ENCODE measurements at places on chromosomes 16 and 17.

DNA sequence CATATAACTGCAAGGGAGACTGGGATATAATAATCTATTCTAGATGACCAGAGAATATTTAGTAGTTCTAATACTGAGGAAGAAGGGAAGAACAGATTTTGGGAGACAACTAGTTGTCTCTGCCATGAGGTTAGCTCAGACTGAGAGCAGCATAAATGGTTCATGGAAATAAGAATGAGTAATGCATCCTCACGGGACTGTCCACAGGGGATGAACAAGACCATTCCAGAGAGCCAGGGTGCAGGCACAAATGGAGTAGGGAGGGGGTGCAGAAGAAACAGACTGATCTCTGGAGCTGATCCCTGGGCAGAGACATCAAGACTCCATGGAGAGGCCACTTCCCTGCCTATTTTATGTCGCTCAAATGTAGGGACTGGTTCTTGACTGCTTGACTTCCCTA is 30.4 kb downstream of the NLRC5 start:
- no peak for DNase-seq

DNA sequence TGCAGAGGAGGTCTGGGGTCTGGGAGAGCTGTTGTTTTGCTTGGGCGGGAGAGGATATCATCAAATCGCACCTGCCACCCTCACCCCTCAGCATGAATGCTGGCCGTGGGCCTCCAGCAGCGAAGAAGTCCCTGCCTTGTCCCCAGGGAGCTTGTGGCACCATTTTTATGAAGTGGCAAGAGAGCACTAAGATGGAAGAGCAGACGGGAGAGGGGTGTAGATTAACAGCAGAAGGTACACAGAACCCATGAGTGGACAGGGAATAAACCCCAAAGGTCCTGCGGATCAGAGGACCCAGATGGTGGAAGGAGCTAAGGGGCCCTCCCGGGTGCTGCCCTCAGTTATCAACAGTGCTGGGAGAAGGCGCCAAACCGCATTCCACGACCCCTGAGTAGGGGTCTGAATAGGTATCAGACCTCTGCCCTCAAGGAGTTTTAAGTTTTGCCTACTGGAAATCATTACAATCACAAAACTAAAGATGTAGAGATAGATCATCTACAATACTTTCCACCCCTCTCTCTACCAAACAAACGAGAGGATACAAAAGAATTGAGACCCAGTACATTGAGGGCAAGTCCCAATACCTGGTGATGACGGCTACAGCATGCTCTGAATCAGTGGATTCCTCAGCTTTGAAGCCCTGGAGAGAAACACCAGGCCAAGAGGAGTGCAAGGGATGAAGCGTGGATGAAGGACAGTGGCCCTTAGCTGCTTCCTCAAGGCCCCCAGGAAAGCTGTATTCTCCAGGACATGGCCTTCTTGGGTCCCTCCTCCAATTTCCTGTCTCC is 60.2 kb downstream of the CCDC182 start:
- no peak for DNase-seq

- DNase-seq: no peak
These were observed 51.6 kb upstream of the CRISPLD2 start for GRCh38 chr16:84768061-84768807.

GRCh38 chr17:76092526-76093413 is 10.8 kb downstream of the EXOC7 start:
- DNase-seq: no peak

DNA sequence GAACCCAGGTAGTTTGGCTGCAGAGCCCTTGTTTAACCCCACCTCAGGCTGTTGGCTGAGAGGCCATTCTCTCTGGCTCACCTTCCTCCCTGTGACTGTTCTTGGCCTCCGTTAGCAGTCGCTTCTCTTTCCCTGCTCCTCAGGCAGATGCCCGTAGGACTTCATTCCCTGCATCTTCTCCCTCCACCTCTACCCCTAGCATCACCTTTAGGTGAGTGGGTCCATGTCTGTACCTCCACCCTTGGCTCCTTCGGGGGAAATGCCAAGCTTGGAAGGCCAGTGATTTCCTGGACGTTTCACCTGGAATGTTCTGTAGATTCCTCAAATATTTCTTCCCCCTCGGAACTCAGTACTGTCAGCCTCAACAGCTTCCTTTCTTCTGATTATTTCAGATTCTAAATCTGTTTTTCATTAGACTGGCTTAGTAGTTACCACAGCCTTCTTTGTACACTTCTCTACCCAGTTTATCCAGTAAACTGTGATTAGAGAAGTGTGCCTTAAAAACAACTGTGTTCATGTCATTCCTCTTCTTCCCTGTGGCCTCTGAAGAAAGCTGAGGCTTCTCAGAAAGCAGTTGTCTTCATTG is 227.9 kb downstream of the MSI2 start:
- no peak for DNase-seq

Measured in left renal pelvis (tissue), 4 donors.